Smooth muscle cell of the brain vasculature (primary cell): ENCODE measurements at places on chromosomes 12 and 14.

- DNase-seq, result no peak
Observed at GRCh38 chr12:15428632-15429031, 106.3 kb downstream of the PTPRO start.

DNA sequence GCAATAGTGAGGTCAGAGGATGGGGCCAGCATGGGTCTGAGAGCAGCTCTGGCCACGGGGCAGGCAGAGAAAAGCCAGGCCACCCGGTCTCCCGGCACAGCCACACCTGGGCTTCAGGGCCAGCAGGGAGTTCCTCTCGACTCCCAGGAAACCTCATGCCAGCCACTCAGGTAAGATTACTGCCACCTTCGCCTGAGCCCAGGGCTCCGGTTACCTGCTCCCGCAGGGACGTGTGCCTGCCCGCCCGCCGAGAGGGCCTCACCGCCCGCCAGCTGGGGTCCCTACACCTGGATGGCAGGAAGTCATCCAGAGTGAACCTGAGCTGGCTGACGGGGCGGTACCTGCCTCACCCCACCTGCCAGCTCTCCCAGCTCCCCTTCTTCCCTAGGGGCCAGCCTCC lies 7.3 kb downstream of the JAG2 start:
- DNase-seq, result no peak

DNA sequence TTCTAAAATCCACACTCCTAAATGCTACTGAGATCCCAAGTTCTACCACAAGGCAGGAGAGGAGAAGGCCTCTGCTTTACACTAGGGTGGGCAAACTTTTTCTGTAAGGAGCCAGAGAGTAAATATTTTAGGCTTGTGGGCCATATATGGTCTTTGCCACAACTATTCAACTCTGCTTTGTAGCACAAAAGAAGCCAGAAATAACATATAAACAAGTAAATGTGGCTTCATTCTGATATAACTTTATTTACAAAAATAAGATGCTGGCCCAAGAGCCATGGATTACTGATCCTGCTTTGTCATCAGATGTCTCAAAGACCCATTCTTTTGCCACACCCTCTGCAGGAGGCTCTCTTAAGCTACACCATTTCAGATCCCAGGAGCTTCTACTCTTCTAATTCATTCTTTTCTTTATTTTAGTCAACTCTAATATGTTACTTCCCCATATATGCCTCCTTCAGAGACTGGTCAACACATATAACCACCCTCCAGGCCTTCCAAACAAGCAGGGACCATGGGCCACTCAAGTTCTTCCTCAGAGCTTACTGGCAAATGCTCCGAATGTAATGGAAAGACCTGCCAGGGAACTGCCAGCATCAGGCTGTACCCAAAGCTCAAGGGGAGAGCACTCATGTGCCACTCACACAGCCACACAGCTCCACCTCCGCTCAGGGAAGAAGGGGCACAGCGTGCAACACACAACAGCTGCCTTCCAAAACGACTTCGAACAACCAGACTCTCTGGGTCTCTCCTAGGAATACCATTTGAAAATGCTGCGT lies 15.6 kb downstream of the APPL2 start:
- no peak for DNase-seq

GRCh38 chr12:50666023-50666422 lies 97.9 kb upstream of the ATF1 start:
- no peak for DNase-seq
